AG08395 (cell line): ENCODE measurements at places on chromosomes 4 and X.
A peak's percentile ranks its signal among the peaks of the same experiment; 100 is the strongest.

DNA sequence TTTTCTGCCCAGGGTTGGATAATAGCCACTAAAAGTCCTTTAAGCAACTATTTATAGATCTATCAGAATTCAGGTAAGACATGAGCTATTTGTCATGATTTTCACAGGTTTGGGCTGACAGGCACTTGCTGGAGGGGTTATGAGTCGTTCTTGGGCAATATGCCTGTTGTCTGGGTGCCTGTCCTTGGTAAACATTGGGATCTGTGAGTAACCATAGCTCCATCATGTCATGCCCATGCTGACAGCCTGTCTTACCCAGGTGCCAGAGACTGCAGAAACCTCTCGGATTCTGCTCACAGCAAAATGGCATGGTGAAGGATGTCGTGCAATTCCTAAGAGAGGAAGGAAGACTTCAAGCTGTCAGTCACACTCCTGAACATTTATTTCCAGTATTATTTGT is 116.0 kb upstream of the PUDP start:
- DNase-seq, result peak; percentile 45

DNA sequence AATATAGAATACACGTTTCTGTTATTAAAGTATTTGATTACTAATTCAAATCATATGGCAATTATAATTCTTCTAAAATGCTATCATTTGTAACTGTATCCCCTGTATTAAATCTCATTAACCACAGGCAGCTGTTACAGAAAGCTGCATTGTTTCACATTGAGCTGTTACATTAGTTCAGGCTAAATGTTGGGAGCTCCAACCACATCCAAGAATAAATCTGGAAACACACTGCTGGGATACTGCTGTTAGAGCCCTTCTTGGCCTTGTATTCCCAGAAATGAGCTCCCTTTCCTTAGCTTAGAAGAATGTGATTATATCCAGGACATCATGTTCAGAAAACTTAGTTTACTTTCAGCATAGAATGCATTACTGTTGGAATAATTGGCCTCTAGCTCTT is 48.2 kb downstream of the GUCY1B1 start:
- peak; percentile 49 for DNase-seq

DNA sequence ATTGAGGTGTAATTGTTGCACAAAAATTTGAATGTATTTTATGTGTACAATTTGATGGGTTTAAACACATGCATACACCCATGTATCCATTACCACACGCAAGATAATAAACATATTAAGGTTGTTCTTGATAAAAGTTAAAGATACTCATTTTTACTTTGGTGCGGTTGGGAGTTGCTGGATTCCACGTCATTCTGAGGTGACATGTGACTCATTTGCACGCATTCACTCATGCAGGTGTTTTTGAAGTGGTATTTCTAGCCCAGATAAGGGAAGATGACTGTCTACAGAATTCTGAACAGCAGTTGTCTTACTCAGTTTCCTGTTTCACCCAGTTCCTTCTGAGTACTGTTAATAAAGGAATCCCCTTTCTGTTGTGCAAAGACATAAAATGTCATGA is 142.0 kb downstream of the RTL3 start:
- DNase-seq, result no peak

DNA sequence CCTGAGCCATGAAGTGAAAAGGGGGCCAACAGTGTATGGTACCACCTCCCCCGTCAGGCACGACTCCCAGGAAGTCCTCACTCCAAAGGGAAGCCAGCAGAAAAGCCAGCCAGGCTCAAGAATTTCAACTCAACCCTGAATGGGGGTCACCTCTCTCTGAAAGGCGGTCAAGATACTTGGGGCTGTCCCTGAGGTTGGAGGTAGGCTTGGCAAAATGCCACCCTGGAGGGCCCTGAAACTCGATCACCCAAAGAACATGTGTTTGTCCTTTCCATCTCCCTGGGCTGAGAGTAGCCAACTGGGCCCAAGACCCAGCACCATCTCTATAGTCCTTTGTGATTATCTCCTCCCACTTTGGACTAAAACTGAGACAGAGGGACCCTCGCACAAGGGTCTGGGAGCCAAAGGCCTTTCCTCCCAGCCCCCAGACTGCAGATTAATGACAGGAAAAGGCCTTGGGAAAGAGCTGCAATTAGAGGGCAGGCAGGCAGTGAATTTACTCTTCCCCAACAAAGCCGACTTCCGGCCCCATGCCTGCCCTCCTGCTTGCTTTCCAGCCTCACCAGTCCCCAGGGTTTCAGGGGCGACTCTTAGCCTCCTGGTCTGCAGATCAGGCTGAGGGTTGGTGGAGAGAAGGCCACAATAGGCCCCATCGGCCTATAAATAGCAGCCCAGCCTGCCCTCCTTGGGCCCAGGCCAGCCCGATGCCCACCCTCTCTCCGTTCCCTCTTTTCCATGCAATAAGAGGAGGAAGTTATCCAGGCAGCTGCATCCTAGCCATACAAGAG is 5.6 kb downstream of the SASH3 start:
- no peak for DNase-seq

DNA sequence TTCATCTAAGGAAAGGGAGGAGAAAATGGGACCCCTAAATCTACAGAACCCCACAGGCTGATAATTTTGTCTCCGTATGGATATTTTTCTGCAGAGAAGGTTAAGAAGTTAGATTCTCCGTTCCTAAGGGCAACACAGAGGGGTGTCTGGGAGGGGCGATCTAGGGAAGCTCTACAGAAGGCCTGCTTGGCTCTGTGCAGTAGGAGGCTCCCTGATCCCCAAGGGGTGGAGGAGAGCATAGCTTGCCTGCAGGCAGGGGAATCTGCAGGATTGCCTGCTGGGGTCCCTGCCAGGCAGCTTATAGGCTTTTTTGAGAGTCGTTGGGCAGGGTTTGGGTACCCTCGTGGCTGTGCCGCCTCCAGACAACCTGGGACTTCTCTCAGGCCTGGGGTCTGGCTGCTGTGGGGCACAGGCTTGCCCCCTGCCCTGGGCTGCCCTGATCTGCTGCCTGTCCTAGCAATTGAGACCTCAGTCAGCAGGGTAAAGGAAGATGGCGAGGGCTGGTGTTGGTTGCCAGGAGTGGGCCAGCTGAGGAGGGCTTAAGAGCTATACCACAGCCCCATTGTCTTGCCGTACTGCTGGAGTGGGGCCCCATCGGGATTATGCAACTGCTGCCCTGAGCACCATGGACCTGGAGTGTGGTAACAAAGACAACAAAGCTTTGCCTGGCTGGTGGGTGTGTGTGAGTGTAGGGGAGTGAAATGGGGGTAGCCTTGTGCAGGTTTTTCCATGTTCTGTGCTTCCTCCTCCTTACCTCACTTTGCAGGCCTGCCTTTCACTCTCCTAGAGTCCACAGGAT is 74.1 kb downstream of the EFNB1 start:
- DNase-seq, result no peak

GRCh38 chr4:102390438-102390837 is 45.2 kb upstream of the SLC39A8 start:
- no peak for DNase-seq

DNA sequence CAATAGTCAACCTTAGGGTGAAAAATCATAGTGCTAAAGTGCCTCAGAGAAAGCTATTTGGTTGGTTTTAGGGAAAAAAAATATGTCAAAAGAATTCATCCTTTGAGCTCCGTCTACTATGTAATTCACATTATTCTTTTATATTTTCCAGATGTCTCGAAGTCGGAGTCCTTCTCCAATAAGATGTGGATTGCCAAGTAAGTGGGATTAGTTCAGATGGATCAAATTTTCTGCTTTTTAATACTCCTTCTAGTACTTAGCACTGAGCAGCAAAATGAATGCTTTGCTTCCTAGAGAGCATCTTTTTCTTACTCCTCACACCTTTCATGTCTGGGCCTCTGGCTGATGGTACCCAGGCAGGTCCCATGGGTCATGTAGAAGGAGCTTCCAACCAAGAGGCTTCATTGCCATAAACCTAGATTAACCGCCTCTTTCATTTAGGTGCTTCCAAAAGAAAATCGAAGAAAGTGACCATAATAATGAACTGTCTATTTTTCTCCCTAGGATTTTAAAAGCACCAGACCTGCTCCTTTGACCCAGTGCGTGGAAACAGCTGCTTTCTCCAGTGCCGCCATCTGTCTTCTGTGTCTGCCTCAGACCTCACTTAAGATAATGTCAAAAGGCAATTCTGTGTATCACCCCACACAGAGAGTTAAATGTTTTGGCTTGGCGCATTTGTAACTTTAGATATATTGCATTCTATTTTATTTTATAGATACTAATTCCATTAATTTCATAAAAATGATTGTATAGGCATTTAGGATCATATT is 43.5 kb downstream of the SPATA18 start:
- DNase-seq, result no peak

DNA sequence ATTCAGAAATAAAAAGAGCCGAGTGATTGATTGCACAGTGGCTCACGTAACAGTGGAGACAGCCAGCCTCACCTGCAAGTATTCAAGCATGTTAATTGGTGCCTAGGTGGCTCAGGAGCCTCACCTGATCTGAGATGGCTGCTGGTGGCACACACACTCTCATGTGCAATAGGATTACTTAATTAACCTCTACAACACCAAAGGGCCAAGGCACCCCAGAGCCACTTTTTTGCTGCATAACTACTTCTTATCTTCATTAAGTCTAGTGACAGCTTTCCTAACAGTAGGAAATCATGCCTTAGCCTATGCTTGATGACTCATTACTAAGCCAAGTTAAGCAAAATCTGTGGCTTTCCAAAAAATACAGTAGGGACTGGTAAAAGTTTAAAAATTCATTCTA is 117.3 kb upstream of the NOCT start:
- DNase-seq, result peak; percentile 38

DNA sequence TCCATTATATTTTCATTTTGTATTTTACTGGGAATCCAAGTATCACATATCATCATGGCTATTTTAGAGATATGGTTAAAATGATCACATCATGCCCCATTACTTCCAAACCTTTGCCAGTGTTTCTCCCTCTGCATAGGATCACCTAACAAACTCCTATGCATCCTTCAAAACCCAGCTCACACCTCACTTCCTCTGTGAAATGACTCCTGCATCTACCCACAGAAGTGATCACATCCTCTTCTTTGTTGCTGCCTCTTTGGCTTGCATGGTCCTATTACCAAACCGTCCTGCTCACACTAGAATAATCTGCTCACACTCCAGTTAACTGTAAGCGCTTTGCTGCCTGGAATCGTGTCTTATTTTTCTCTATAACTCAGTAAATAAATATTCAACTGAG is 74.7 kb upstream of the C4orf50 start:
- no peak for DNase-seq

GRCh38 chr4:185665655-185666054 is 130.3 kb upstream of the PDLIM3 start:
- no peak for DNase-seq

DNA sequence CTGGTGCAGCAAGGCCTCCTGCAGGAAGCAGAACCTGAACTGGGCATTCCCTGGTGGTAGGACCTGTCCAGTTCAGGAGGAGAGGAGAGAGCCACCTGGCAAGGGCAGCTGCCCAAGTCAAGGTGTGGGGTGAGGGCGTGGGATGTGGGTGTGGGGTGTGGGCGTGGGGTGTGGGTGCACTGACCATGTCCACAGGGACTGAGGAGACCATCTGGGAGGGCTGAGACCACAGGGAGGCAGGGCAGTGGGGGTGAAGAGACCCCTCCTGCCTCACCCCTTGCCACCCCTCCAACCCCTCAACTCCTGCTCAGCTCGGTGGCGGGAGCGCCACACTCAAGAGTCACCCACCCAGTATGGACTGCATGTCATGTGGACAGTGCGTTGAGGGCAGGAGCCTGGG is 117.9 kb downstream of the CPZ start:
- no peak for DNase-seq

GRCh38 chr4:77501851-77502250 is 103.8 kb upstream of the CXCL13 start:
- DNase-seq, result no peak

DNA sequence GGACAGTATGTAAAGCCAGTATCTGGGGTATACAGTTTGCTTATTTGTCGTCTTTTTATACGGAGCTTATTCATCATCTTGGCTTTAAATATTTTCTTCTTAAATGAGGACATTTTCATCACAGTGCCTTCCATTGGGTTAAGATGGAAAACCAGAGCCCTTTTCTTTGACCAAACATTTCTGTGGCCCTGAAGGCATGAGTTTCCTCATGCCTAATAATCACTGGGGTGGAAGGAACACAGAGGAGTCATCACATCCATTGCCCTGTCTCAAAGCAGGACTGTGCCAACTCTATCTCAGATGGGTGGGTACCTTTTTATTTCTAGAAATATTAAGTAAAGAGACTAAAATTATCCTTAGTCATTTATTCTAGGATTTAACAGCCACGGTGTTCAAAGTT is 40.0 kb downstream of the CHRDL1 start:
- no peak for DNase-seq

DNA sequence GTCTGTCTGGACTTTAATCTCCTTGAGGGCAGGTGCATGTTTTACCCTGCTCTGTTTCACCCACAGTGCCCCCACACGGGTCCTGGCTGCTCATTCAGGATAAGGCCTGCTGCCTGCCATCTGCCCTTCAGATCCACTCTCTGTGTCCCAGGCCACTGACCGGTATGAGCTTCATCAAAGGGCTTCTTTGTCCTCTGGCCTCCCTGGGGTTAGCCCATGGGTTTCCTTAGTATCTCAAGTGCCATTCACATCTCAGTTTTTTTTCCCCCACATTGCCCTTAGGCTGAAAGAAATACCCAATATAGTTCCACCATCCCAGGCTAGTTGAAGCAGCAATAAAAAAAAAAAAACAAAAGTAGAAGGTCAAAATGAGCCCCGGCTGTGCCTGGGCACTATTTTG is 9.3 kb downstream of the CD99L2 start:
- no peak for DNase-seq

DNA sequence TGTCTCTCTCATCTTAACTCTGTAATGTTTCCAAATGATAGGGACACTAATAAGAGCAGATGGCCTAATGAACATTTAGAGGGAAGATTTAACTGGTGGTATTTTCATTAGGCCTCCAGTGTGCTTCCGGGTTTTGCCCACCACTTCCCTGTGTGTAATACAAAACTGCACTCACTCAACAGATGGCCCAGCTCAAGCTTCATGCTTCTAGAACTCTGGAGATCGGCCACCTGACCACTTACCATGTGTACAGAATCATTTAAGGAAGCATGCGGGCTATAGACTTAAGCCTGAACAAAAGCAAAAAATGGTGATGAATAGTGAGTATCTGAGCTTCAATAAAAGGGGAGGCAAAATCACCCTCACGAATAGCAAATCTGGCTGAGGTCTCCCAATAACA is 89.3 kb downstream of the SH2D1A start:
- DNase-seq, result no peak

- no peak for DNase-seq
Measured at GRCh38 chrX:56268888-56269287, 36.7 kb downstream of the KLF8 start.

GRCh38 chrX:107845625-107846024 is 20.0 kb downstream of the MID2 start:
- no peak for DNase-seq

GRCh38 chr4:151614561-151614960 is 146.2 kb downstream of the GATB start:
- DNase-seq, result no peak

- peak; percentile 6 for DNase-seq
Measured at GRCh38 chrX:111568354-111568753, 56.9 kb downstream of the SERTM2 start.
